Activated CD4-positive, alpha-beta T cell treated with anti-CD3 and anti-CD28 coated beads, Interleukin-2, amount 10 ng/mL, durations not matched to agents 7 days and 5 days (primary cell): ENCODE measurements at places on chromosomes 3 and 15. TPM values are rescaled to one million over a fixed set of nuclear protein-coding genes. Genes with fewer than 3 reads are reported as not detected.

TMEM207 gene
- not detected for total RNA-seq

SLC12A1 gene
- total RNA-seq, result not detected

RTP1 gene
- total RNA-seq, result not detected

- DNase-seq, result no peak
- H3K27ac ChIP-seq, result no peak overlapping the region
- H3K36me3 ChIP-seq, result no peaks in the 10 kb centered on the region
- H3K4me3 ChIP-seq, result no peak overlapping the region
- peaks cover 7% of the 10 kb centered on the region for H3K4me1 ChIP-seq
- H3K27me3 ChIP-seq, result peaks cover 11% of the 10 kb centered on the region
Observed at GRCh38 chr15:71111181-71111565, 4.1 kb upstream of the THSD4 start.
